HuH-7.5 (cell line): ENCODE measurements at places on chromosomes 16 and 17.

- DNase-seq: no peak
Measured at GRCh38 chr17:81176666-81177065, 10.6 kb upstream of the AATK start.

DNA sequence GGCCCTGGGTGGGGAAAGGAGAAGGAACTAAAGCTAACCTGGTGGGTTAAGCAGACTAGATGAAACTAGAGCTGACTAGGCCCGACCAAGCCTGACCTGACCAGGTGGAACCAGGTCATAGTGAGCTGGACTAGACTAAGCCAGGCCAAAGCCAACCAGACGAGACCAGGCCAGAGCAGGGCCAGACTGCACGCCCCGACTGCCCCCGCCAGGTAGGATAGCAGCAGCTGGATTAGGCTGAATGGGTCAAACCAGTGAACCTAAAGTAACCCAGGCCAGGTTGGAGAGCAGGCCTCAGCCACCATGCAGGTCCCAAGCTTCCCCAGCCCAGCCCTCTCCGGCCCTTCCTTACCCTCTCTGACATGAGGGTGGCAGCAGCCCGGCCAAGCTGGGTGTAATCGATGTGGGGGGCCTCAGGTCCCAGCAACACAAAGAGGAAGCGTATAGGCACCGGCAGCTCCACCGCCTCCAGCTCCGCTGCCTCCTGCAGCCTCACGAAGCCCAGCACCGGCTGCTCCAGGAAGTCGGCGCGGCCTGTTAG, 9.1 kb downstream of the SLC4A1 start:
- DNase-seq: no peak

DNA sequence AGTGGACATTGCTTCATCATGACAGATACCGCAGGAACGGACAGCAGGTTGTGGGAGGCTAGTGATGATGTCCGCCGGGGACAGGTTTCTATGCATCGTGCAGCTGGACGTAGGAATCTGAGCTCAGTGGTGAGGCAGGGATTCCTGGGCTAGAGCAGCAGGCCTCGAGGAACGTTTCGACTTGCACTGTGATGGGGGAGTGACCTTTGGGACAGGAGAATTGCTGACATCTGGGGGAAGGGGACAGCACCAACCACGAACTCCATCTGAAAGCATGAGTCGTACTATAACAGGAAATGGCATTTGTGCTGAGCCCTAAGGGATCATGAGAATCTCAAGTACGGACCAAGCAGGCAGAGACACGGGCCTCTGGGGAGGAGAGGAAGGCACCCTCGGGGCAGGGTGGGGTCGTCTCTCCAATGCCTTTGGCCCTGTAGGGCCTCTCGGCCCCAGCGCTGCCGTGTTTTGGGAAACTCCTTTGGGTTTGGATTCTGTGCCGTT, 65.8 kb upstream of the ENDOV start:
- DNase-seq: no peak

DNA sequence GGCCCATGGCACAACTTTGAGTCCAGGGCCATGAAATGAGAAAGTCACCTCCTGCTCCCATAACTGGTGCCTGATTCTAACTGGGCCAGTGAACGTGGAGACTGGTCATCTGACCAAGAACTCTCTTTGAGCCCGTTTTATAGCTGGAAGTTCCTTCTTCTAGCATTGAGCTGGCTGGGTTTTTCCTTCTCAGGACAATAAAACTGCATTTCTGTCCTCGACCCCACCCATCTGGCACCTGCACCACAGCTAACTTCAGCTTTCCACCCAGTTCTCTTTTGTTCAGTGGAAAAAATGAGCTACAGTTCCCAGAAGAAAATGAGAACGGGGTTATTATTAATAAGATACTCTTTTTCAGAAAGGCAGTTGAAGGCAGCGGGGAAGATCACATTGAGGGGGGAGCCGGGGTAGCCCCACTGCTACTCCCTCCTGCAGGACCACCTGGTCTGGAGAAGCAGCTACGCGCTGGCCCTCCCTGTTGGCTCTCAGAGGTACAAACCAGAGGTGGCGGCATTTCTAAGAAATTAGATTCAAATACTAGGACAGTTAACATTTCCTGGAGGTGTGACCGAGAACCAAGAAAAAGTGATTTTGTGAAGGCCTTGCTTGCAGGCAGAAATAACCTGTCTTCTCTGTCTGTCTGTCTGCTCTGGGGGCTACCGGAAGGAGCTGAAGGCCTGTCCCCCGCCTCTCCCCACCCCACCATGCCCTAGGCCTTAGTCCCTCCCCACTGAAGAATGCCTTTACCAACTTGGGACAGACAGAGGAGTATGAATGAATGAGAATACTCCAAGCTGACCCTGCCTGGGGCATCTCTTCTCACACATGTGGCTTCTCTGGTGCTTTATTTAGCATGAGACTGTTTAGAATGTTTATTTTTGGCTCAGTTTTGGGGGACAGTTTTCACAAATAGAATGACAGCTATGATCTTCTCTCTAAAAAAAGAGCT, 123.9 kb downstream of the XYLT1 start:
- DNase-seq: no peak

DNA sequence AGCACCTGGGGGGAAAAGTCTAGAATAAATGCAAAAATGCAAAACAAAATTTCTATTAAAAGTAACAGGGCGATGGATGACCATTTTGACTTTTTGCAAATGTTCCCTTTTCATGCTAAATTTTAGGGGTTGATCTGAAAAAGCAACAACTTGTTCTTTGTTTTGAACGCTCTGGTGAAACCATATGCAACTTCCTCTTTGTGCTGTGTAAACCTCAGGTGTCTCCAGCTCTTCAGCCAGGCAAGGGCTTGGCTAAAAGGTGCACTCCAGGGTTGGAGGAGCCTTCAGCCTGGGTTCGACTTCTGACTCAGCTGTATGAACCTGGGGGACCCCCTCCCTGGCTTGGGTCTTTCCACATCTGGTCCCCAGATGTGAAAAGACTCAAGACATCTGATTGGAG, 9.5 kb downstream of the IRF8 start:
- DNase-seq: no peak

DNA sequence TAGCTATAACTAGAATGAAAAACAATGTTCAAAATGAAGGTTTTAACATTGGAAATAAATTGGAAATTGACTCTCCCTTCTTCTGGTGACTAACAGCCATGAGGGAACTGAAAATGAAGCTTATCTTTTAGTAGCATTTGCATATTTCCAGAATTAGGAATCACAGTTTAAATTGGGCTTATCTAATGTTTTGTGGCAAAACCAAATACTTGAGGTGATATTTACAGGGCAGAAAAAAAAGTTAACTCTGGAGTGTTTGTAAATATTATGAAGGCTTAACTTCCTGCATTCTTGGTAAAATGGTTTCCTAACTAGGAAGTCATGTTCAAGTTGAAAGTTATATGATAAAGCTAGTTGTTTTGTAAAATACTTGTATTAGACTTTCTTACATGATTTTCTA, 96.4 kb upstream of the SOX9 start:
- DNase-seq: no peak

DNA sequence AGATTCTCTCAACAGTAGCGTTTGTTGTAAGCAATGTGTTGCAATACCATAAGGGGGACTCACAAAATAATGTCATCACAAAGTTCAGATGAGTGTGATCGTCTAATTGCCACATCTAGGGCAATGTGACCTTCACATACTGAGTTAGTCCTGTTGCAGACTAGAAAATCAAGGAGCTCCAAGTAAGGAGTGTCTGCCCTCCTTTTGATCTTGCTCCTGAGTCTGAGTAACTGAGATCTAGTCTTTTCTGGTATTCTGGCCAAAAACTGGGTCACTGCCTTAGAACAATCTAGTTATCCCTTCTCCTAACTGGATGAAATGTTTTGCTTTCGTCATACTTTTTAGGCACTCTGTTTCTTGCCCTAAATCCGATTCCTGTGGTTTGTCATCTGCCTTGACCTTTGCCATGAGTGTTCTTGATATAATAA, 712.1 kb downstream of the CDH11 start:
- no peak for DNase-seq

DNA sequence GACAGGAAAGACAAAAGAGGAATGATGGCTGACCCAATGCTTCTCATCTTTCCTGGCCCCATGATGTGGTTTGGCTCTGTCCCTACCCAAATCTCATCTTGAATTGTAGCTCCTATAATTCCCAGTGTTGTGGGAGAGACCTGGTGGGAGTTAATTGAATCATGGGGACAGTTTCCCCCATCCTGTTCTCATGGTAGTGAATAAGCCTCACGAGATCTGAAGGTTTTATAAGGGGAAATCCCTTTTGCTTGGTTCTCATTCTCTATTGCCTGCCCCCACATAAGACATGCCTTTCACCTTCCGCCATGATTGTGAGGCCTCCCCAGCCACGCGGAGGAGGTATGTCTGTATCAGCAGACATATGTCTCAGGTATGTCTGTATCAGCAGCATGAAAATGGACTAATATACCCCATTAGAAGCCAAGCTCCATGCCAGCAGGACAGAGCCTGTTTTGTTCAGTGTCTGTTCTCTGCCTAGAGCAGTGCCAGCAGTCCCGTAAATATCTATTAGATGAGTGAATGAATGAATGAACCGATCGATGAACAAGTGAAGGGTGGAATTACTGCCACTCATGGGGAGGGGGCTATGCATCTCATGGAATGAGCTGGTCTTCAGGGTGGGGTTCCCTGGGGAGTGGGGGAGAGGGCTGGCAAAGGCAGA, 304.4 kb downstream of the SOX9 start:
- no peak for DNase-seq

GRCh38 chr17:21376081-21376758, at the start of gene KCNJ12:
Gene KCNJ12 (plus strand): TSS chr17:21376357. CDS start chr17:21415343, 38,986 bp downstream.
- no peak for DNase-seq

DNA sequence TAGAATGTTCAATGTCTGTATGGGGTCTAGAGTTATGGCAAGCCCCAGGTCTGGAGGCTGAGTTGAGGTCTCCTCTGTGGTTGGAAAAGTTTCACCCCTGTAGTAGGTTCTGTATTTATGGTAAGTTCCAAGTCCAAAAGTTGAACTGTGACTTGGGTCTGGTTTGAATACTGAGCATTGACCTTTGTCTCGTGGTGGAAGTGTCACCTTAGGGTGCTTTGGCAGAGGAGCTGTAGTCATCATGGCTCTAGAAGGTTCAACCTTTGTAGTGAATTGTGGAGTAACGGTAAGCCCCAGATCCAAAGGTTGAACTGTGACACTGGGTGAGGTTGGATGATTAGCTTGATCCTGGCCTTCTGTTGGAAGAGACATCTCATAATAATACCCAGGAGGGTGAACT, 17.6 kb downstream of the RDM1 start:
- DNase-seq: no peak

DNA sequence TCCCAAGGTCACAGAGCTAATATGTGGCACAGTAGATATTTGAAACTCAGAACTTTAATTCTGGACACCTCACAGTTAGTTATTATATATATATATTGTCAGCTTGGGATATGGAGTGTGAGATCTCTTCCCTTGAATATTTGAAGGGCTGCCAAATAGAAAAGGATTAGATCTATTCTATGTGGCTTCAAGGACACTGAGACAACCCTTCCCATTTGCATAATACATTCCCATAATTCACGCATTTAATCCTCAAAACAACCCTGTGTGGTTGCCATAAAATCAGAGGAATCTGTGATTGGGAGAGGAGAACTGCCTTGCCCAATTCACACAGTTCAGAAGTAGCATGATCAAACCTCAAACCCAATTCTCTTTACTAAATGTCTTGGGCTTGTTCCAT, 365.8 kb upstream of the DYNLRB2 start:
- DNase-seq: no peak

- DNase-seq: no peak
Measured at GRCh38 chr17:80805032-80805751, 186.4 kb upstream of the CHMP6 start.

DNA sequence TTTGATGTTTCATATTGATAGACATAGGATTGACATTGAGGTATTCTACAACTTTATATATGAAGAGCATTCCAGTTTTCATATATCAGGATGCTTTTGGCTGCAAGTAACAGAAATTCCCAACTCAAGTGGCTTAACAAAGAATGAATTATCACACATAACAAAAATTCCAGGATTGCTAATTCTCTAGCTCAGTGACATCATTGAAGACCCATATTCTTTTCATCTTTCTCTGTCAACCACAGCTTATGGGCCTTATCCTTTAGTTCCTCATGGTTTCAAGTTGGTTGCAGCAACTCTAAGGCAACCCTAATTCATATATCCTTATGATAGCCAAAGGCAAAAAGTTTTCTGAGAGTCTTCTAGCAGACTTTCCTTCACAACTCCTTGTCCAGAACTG, 91.5 kb upstream of the HAS3 start:
- no peak for DNase-seq

DNA sequence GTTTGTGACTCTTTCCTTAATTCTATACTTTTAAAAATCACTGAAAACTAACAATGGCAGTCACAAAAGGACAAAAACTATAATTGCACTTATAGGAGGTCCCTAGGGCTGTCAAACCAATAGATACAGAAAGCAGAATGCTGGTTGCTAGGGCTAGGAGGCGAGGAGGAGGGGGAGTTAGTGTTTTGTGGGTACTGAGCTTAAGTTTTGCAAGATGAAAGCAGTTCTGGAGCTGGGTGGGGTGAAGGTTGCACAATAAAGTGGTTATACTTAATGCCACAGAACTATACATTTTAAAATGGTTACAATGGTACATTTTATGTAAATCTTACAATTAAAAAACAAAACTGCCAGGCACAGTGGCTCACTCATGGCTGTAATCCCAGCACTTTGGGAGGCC, 27.3 kb downstream of the NUBP1 start:
- DNase-seq: no peak

DNA sequence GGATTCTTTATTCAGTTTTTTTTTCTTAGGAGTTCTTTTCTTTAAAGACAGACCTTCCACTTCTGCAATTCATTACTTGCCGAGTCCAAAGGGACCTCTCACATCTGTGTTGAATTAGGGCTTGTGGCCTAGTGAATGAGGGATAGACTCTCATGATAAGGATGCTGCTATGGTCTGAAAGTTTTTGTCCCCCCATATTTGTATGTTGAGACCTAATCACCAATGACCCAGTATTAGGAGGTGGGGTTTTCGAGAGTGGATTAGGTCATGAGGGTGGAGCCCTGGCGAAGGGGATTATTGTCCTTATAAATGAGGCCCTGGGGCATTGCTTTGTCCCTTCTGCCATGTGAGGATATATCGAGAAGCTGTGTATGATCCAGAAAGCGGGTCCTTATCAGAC, 9.5 kb downstream of the KRT12 start:
- DNase-seq: no peak

GRCh38 chr16:3781421-3781820, 64.1 kb upstream of the TRAP1 start:
- DNase-seq: no peak

DNA sequence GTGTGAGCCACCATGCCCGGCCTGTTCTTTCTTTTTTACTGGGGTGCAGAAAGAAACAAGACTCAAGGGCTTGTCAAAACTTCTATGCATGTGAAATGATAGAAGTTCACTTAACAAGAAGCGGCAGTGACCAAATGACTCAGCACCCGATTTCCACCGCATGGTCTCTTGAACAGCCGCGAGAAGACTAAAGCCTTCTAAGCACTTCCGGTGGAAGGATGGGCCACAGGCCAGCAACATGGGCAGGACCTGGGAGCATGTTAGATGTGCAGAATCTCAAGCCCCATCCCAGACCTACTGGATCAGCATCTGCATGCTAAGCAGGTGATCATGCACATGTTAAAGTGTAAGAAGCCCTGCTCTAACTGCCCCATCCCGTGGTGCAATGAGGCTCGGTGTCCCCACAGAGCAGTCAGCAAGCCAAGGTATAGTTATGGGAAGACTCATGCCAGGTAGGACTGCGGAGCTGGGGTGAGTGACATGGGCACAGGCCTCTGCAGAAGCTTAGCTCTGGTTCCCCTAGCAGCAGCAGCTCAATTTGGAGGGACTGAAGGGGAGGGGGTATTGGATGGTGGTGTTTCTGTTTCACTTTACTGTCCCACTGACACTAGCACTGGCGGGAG, 88.5 kb upstream of the HNF1B start:
- DNase-seq: no peak

GRCh38 chr17:10198509-10199249, at the start of gene GAS7:
Gene GAS7 (minus strand): TSS chr17:10198606.
- DNase-seq: no peak

GRCh38 chr16:2798723-2799204, 494 bp downstream of the PRSS41 start:
- DNase-seq: no peak
